Epithelial cell of alveolus of lung (primary cell): ENCODE measurements at places on chromosomes 2 and 18. TPM values are rescaled to one million over a fixed set of nuclear protein-coding genes. Genes with fewer than 3 reads are reported as not detected.

The SERPINB12 gene
- not detected in 2 replicates for total RNA-seq

The MATN3 gene
- total RNA-seq: 3.8 and 7.9 TPM in 2 replicates

The SLC4A5 gene
- total RNA-seq: under 0.01 and 0.48 TPM in 2 replicates

The STPG4 gene
- 1.0 TPM in 1 of 2 replicates, not detected in the other for total RNA-seq
